Esophagus muscularis mucosa (tissue), 4 donors: ENCODE measurements at places on chromosomes 12 and 14. TPM values are rescaled to one million over a fixed set of nuclear protein-coding genes. Genes with fewer than 3 reads are reported as not detected.

GRIP1 gene
- 12.5 TPM for total RNA-seq

PCED1B gene
- 2.1 TPM for total RNA-seq

NAA30 gene
- 20.3 TPM for total RNA-seq

ALDH1L2 gene
- 10.4 TPM for total RNA-seq

SDR9C7 gene
- total RNA-seq: not detected

SLC6A12 gene
- total RNA-seq: 0.78 TPM

- H3K4me1 ChIP-seq: no peaks in the 10 kb centered on the region
- no peak overlapping the region for H3K4me3 ChIP-seq
- no peak for DNase-seq
These were observed 268.6 kb downstream of the TRHDE start for GRCh38 chr12:72540811-72541210.

HOXC12 gene
- not detected for total RNA-seq

DNA sequence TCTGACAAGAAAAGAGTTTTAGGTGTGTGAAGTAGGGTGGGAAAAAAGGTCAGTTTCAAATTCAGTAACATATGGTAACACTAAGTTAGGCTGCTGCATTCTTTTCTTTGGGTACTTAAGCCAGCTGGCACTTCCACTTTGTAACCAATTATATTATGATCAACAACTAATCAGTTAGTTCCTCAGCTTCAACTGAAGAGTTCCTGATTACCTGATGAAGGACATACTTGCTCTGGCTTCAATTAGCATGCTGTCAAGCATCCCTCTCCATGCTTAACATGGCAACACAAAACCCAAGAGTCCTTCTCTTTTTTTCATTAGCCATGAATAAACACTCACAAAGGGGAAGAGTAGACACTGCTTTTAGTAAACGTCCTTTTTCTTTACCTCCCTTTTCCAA, 6.8 kb upstream of the KANSL2 start:
- DNase-seq: no peak
- H3K4me3 ChIP-seq: no peak overlapping the region
- peaks cover 42% of the 10 kb centered on the region for H3K36me3 ChIP-seq
- H3K4me1 ChIP-seq: peaks cover 24% of the 10 kb centered on the region

- peaks cover 11% of the 10 kb centered on the region for H3K4me1 ChIP-seq
- no peaks in the 10 kb centered on the region for H3K36me3 ChIP-seq
- no peaks in the 10 kb centered on the region for H3K27me3 ChIP-seq
- H3K4me3 ChIP-seq: no peak overlapping the region
- no peak for DNase-seq
These were observed 81.0 kb upstream of the SCAF11 start for GRCh38 chr12:46071335-46071734.

DNA sequence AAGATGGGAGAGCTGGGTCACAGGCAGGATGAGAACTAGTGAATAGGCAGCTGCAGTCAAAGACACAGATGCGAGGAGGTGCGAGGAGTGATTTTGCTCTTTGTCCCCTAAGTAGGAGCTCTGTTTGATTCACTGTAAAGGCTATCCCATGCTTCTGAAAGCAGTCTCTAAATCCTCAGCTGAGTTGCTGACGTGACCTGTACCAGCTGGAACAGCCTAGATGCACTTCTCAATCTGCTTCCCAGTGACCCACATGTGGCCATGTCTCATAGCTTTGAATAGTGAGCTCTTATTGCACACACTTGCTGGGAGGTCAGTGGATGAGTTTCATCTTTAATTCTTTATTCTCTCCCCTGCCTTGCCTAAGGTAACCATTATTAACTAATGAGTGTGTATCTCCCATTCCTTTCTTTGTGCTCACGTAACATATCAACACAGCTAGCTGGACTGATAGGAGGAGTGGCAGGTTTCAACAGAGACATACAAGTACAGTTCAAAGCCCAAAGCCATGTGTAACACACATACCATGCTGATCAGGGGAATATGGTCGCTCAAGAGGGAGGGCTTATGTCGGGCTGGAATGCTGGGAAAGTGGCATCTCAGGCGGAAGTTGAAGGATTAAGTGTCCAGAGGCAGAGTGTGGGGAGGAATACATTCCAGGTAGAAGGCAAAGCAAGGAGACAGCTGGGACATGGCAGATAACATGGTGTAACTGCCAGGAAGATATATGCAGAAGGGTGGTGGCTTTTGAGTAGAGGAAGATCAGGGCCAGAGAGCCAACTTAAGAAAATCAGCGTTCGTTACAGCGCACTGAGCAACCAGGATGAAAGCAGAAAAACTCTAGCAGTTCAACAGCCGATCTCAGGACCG, 15.4 kb upstream of the YY1 start:
- H3K27me3 ChIP-seq: no peaks in the 10 kb centered on the region
- H3K27ac ChIP-seq: no peak overlapping the region
- no peak overlapping the region for H3K4me3 ChIP-seq
- DNase-seq: no peak

DNA sequence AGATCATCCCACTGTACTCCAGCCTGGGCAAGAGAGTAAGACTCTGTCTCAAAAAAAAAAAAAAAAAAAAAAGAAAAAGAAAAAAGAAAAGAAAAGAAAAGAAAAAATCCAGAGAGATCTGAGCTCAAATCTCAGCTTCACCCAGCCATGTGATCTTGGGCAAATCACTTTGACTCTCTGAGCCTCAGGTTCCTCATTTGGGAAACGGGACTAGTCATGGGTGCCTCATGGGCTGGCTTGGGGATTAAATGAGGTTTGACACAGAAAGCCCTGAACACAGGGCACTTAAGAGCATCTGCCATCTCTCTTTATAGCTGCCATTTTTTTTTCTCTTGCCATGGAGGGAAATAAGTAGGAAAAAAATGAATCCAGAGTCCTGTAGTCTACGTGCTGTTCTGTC, 86.2 kb upstream of the MYL2 start:
- H3K36me3 ChIP-seq: no peaks in the 10 kb centered on the region
- no peak for DNase-seq
- no peak overlapping the region for H3K27ac ChIP-seq
- H3K4me1 ChIP-seq: no peaks in the 10 kb centered on the region
- H3K27me3 ChIP-seq: peaks cover 57% of the 10 kb centered on the region
- no peak overlapping the region for H3K4me3 ChIP-seq

GRCh38 chr14:106657460-106657859, 1131.1 kb downstream of the TMEM121 start:
- H3K27me3 ChIP-seq: no peaks in the 10 kb centered on the region
- no peaks in the 10 kb centered on the region for H3K4me1 ChIP-seq
- H3K4me3 ChIP-seq: no peak overlapping the region
- DNase-seq: peak; percentile 64
- H3K36me3 ChIP-seq: no peaks in the 10 kb centered on the region

- no peaks in the 10 kb centered on the region for H3K36me3 ChIP-seq
- H3K27ac ChIP-seq: no peak overlapping the region
- DNase-seq: no peak
- peaks cover 8% of the 10 kb centered on the region for H3K27me3 ChIP-seq
- H3K4me3 ChIP-seq: no peak overlapping the region
These were observed 14.8 kb upstream of the RNASE10 start for GRCh38 chr14:20490563-20490962.

- no peaks in the 10 kb centered on the region for H3K36me3 ChIP-seq
- H3K27me3 ChIP-seq: no peaks in the 10 kb centered on the region
- no peaks in the 10 kb centered on the region for H3K4me1 ChIP-seq
- H3K27ac ChIP-seq: no peak overlapping the region
- H3K4me3 ChIP-seq: no peak overlapping the region
These were observed 646.5 kb upstream of the SEL1L start for GRCh38 chr14:82180139-82180538.

GRCh38 chr12:60165781-60166180, 570.0 kb downstream of the SLC16A7 start:
- no peaks in the 10 kb centered on the region for H3K36me3 ChIP-seq
- H3K27me3 ChIP-seq: no peaks in the 10 kb centered on the region
- H3K4me1 ChIP-seq: no peaks in the 10 kb centered on the region

DNA sequence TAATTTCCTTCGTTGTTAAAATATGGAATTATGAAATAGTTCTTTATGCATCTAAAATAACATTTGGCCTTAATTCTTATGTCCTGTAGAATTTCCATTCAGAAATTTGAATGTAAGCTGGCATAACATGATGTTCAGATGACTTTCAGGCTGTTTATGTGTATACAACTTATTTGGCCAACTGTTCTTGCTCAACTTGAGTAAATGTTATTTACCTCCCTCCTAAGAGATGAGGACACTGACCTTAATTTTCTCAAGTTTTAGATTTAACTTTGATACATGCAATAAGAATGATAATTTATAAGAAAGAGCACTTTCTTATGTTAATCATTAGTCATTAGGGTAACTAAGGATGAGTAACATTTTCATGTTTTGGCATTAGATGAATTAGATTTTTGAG, 365.4 kb downstream of the AEBP2 start:
- no peak overlapping the region for H3K4me3 ChIP-seq
- no peaks in the 10 kb centered on the region for H3K36me3 ChIP-seq
- H3K27ac ChIP-seq: no peak overlapping the region
- no peaks in the 10 kb centered on the region for H3K4me1 ChIP-seq

DACT1 gene
- 5.0 TPM for total RNA-seq

- H3K4me1 ChIP-seq: peaks cover 36% of the 10 kb centered on the region
- no peak overlapping the region for H3K27ac ChIP-seq
- H3K36me3 ChIP-seq: no peaks in the 10 kb centered on the region
These were observed 125.4 kb upstream of the TMCC3 start for GRCh38 chr12:94775710-94776109.

- no peak overlapping the region for H3K4me3 ChIP-seq
- H3K27ac ChIP-seq: no peak overlapping the region
- H3K36me3 ChIP-seq: no peaks in the 10 kb centered on the region
- H3K4me1 ChIP-seq: peaks cover 12% of the 10 kb centered on the region
- no peak for DNase-seq
These were observed 45.0 kb downstream of the SLC6A12 start for GRCh38 chr12:168763-169525.

HOXC9 gene
- not detected for total RNA-seq

DNA sequence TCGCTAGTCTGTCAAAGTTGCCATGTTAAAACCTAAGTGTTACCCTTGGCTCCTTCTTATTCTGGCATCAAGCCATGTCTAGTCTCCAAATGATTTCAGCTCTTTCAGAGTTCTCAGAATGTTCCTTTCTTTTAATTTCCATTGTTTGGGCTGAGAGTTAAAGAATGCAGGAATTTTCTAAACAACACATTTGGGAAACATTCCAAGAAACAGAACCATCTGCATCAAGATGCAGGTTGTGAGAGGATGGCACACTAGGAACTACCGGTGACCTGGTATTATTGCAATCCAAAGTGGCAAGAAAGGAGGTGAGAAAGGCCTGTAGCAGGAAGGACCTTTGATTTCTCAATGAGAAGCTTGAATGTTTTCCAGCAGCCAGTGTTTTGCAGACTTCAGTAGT, 30.1 kb downstream of the SLC35F4 start:
- H3K4me1 ChIP-seq: no peaks in the 10 kb centered on the region
- H3K36me3 ChIP-seq: no peaks in the 10 kb centered on the region
- H3K27me3 ChIP-seq: no peaks in the 10 kb centered on the region
- H3K27ac ChIP-seq: no peak overlapping the region
- DNase-seq: no peak
- H3K4me3 ChIP-seq: no peak overlapping the region

CCDC196 gene
- not detected for total RNA-seq

- DNase-seq: peak; percentile 87
- peaks cover 6% of the 10 kb centered on the region for H3K27me3 ChIP-seq
- no peaks in the 10 kb centered on the region for H3K4me1 ChIP-seq
- H3K36me3 ChIP-seq: no peaks in the 10 kb centered on the region
These were observed 12.6 kb upstream of the SERPINA10 start for GRCh38 chr14:94305620-94306019.

CMA1 gene
- total RNA-seq: not detected

PTCSC3 gene
- total RNA-seq: not detected
